ENCODE measurements at places on chromosomes 12 and 14. TPM values are rescaled to one million over a fixed set of nuclear protein-coding genes. Genes with fewer than 3 reads are reported as not detected.

GRCh38 chr12:116528498-116528897, 30.7 kb upstream of the MAP1LC3B2 start:
- H3K27ac ChIP-seq = peak overlapping the region; percentile 35
- H3K4me1 ChIP-seq = peaks cover 20% of the 10 kb centered on the region
- H3K4me3 ChIP-seq = no peak overlapping the region
- H3K27me3 ChIP-seq = no peaks in the 10 kb centered on the region
- no peak for DNase-seq
- H3K36me3 ChIP-seq = no peaks in the 10 kb centered on the region

GRCh38 chr14:104714681-104715080, 9.3 kb upstream of the ADSS1 start:
- H3K27me3 ChIP-seq = no peaks in the 10 kb centered on the region
- no peak for DNase-seq
- H3K27ac ChIP-seq = no peak overlapping the region
- H3K4me1 ChIP-seq = no peaks in the 10 kb centered on the region

DNA sequence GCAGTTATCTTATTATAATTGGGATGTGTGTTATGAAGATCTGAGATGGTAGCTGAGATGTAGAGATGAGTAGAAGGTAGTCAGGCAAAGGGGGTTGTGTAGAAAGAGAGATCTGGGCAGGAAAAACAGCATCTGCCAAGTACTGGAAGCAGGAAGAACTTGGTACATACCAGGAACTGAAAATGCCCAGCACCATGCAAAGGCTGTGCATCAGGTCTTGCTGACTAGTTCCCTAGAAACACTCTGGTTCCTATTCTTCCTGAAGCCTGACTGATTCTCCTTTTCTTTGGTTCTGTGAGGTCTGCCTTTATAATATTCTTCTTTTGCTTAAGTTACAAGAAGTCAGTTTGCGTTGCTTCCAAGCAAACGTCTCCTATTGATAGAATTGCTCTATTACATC, 6.7 kb upstream of the NFATC4 start:
- no peaks in the 10 kb centered on the region for H3K27me3 ChIP-seq
- no peak overlapping the region for H3K27ac ChIP-seq
- no peak overlapping the region for H3K4me3 ChIP-seq
- no peaks in the 10 kb centered on the region for H3K36me3 ChIP-seq
- no peak for DNase-seq
- peaks cover 6% of the 10 kb centered on the region for H3K4me1 ChIP-seq

DNA sequence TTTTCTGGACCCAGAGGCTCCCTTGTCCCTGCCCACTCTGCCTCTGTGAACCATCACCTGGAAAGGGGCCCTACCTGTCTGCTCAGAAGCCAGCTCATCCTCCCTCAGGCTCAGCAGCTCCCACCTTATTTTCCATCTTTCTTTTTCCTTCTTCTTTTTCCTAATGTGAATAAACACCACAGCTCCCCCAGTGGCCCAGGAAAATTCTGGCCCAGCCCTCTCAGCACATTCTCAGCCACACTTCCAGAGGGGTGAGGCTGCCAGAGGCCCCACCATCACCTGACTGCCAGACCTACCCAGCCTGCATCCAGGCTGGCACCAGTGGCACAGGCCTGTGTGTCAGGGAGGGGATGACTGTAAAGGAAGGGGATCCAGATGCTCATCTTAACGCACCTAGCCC, 23.0 kb downstream of the ZFHX2 start:
- no peaks in the 10 kb centered on the region for H3K36me3 ChIP-seq
- no peaks in the 10 kb centered on the region for H3K27me3 ChIP-seq
- H3K27ac ChIP-seq = no peak overlapping the region

GRCh38 chr14:101032433-101032832, 128.9 kb upstream of the RTL1 start:
- no peak for DNase-seq
- no peak overlapping the region for H3K27ac ChIP-seq
- H3K27me3 ChIP-seq = no peaks in the 10 kb centered on the region

DNA sequence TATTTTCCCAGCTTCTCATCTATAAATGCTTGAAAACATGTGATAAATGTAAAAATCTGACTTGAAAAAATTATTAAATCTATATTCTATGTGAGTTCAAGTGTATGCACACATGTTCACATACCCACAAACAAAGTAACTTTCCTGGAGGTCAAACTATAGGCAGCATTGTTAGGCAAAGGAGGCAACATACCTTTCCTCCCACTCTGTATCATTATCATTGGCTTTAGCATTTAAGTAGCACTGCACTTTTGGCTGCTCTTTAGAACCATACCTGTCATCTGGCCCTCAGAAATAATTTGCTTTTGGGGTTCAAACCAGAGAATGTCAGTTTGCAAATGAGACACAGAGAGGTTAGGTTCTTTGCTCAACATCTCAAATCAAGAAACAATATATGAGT, 102.4 kb upstream of the CCDC196 start:
- H3K36me3 ChIP-seq = no peaks in the 10 kb centered on the region
- no peak overlapping the region for H3K27ac ChIP-seq
- no peaks in the 10 kb centered on the region for H3K4me1 ChIP-seq
- no peaks in the 10 kb centered on the region for H3K27me3 ChIP-seq

- H3K4me3 ChIP-seq = peak within 1 kb of the TSS; percentile 71
- H3K36me3 ChIP-seq = no peaks in the 10 kb centered on the region
- no peaks in the 10 kb centered on the region for H3K27me3 ChIP-seq
- H3K4me1 ChIP-seq = peaks cover 6% of the 10 kb centered on the region
Observed at GRCh38 chr12:10673659-10674384, at the start of gene STYK1. TSS of gene STYK1 (minus strand) at chr12:10674052. CDS start at chr12:10634618, 39,434 bp downstream.

DNA sequence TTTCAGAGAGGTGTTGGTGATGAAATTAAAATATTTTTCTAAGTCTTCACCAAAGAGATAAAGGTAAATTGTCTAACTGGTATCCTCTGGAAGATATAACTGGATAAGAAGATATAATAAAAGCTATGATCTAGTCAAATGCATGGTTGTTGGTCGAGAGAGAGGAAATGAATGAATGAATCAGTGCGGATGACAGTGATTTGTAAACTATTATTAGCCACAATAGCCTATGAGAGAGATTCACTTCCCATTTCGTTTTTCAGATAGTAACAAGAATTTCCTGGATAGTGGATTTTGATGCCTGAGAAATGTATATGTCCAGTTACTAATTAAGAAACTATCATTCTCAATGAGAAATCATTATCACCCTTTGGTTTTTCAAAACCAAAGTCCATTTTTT, 63.1 kb downstream of the HEATR5A start:
- H3K4me1 ChIP-seq = no peaks in the 10 kb centered on the region
- no peak overlapping the region for H3K27ac ChIP-seq
- H3K36me3 ChIP-seq = peaks cover 32% of the 10 kb centered on the region

GRCh38 chr12:56874821-56875220, 59.4 kb downstream of the SDR9C7 start:
- no peaks in the 10 kb centered on the region for H3K27me3 ChIP-seq
- no peak for DNase-seq
- no peak overlapping the region for H3K4me3 ChIP-seq
- H3K36me3 ChIP-seq = no peaks in the 10 kb centered on the region

GRCh38 chr14:79608446-79608845, 602.9 kb downstream of the DIO2 start:
- no peaks in the 10 kb centered on the region for H3K36me3 ChIP-seq
- H3K27me3 ChIP-seq = no peaks in the 10 kb centered on the region
- no peak overlapping the region for H3K27ac ChIP-seq
- no peak for DNase-seq
- H3K4me3 ChIP-seq = no peak overlapping the region
- no peaks in the 10 kb centered on the region for H3K4me1 ChIP-seq

DNA sequence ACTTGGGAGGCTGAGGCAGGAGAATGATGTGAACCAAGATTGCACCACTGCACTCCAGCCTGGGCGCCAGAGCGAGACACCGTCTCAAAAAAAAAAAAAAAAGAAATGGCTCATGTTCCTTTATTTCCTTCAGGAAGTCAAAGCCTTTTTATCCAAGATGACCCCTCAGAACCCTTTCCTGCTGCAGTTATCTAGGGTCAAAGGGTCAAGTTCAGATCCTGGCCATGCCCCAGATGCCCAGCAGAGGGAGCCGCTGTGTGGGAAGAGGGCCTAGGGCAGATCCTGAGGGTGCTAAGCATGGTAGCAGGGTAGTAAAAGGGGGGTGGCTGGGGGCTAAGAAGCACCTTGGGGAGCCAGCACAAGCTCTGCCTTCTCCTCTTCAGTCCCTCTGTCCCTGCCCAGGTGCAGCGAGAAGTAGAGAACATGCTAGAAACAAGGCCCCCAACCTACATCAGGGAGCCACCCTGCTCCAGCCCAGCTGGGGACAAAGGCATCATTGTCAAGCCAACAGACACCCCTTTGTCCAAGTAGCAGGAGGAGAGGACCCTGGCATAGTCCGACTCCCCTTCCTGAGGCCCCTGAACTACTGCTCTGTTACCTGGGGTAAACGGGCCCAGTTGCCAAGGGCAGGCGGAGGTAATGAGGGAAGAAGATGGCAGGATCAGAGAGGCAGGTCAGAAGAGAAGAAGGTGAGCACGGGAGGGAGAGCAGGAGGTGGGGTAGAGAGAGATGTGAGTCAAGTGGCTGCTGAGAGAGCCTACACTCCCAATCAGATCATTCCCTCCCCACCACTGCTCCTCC, 6.5 kb downstream of the NFE2 start:
- no peaks in the 10 kb centered on the region for H3K36me3 ChIP-seq
- no peaks in the 10 kb centered on the region for H3K27me3 ChIP-seq
- H3K27ac ChIP-seq = no peak overlapping the region

- H3K27me3 ChIP-seq = no peaks in the 10 kb centered on the region
- DNase-seq = no peak
- no peaks in the 10 kb centered on the region for H3K36me3 ChIP-seq
Observed at GRCh38 chr14:92493024-92493423, 20.6 kb upstream of the RIN3 start.

- H3K36me3 ChIP-seq = no peaks in the 10 kb centered on the region
- no peak overlapping the region for H3K4me3 ChIP-seq
- H3K4me1 ChIP-seq = peaks cover 3% of the 10 kb centered on the region
- H3K27ac ChIP-seq = no peak overlapping the region
Observed at GRCh38 chr12:121130866-121131373, 1.8 kb upstream of the P2RX7 start.

DNA sequence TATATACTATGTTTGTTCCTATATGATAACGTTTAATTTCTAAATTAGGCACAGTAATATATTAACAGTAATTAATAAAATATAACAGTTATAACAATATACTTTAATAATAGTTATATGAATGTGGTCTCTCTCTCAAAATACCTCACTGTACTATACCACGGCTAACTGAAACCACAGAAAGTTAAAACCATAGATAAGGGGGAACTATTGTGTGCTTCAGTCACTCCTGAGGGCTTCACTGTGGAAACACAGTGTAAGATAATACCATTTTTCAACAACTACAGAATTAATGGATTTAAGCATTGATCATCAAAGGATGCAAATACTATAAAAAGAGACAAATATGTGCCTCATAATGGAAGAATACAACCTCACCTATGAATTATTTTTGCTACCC, 266.4 kb upstream of the RGS6 start:
- H3K27ac ChIP-seq = no peak overlapping the region
- H3K27me3 ChIP-seq = no peaks in the 10 kb centered on the region
- H3K4me3 ChIP-seq = no peak overlapping the region
- no peaks in the 10 kb centered on the region for H3K36me3 ChIP-seq
- DNase-seq = no peak

- H3K4me3 ChIP-seq = peak overlapping the region; percentile 53
- no peak for DNase-seq
Observed at GRCh38 chr14:26597071-26597588, 703 bp downstream of the NOVA1 start.

DNA sequence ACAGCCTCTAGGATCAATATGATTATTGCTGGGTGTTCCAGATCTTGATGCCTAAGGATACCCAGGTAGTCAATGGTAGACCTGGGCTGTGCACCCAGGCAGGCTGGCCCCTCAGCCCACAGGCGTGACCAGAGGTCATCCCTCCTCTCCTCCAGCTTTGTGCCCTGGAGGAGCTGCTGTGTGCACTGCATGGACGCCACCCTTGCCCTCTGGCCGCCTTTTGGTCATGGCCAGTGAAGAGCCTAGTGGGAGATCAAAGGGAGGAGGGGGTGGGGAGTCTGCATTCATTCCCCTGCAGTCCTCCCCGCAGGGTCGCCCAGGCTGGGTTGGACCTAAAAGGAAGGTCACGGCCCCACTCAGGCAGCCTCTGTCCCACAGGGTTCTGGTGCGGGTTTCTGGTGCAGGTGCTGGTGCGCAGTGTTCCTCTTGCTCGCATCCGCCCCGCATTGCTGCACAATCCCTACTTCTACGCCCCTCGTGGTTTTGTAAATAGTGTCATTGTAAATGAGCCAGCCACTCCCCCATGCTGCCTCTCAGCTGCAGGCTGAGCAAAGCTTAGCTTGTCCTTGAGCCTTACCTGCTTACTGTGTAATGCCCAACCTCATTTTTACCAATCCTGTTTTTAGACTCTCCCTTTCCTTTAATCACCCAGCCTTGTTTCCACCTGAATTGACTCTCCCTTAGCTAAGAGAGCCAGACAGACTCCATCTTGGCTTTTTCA, 55.3 kb downstream of the PSMA6 start:
- H3K27ac ChIP-seq = no peak overlapping the region
- H3K4me3 ChIP-seq = no peak overlapping the region
- no peaks in the 10 kb centered on the region for H3K36me3 ChIP-seq
- H3K4me1 ChIP-seq = peaks cover 27% of the 10 kb centered on the region
- DNase-seq = no peak

DNA sequence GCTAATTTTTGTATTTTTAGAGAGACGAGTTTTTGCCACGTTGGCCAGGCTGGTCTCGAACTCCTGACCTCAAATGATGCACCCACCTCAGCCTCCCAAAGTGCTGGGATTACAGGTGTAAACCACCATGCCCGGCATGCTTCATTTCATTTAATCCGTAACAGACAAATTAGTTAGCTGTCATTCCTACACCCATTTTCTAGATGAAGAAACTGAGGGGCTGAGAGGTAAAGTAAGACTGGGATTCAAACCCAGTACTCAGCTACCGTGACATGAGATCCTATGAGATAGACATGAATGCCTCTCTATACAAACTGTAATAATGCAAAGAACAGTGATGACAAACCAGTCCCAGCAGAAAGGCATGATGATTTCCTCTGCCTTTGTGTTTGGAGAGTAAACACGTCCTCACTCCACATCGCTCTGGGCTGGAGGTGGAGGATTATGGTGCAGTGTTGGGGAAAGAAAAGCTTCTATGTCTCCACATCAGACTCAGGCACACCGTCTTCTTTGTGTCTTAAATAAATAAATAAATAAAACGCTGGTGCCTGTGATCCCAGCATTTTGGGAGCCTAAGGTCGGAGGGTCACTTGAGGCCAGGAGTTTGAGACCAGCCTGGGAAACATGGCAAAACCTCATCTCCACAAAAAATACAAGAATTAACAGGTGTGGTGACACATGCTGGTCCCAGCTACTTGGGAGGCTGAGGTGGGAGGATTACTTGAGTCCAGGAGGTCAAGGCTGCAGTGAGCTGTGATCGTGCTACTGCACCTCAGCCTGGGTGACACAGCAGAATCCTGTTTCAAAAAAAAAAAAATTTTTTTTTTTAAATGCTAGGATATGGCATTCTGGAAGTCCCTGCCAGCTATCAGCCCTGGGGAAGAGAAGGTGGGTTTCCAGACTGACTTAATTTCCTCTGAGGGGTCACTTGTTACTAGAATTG, 10.5 kb downstream of the VSX2 start:
- H3K4me1 ChIP-seq = peaks cover 8% of the 10 kb centered on the region
- DNase-seq = no peak
- no peaks in the 10 kb centered on the region for H3K27me3 ChIP-seq
- no peak overlapping the region for H3K4me3 ChIP-seq

TMEM30B gene
- 18.5 TPM for total RNA-seq

NGB gene
- not detected for total RNA-seq

ANKRD33 gene
- total RNA-seq = not detected

GRIP1 gene
- 13.9 TPM for total RNA-seq

DHH gene
- total RNA-seq = not detected

KTN1 gene
- 122 TPM for total RNA-seq
